ENCODE measurements at places on chromosomes 4 and X.
A peak's percentile ranks its signal among the peaks of the same experiment; 100 is the strongest.

- no peak for DNase-seq
These were observed 1203.3 kb upstream of the IGFBP7 start for GRCh38 chr4:58313444-58313843.

DNA sequence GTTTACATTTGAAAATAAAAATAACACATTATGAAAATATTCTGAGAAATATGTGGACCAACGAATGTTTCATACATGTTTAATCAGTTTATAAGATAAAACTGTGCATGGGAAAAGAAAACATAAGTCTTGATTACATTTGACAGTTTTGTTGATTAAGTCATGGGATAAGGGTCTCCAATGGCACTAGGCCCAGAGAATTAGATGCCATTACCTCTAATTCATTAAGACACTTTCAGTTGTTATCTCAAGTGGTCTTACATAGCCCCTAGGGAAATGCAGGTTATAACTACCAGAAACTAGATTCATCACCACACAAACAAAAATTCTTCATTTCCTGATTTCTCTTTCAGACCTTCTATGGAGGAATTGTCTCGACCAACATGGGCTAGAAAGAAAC lies 300.8 kb downstream of the PCDH7 start:
- DNase-seq: no peak

DNA sequence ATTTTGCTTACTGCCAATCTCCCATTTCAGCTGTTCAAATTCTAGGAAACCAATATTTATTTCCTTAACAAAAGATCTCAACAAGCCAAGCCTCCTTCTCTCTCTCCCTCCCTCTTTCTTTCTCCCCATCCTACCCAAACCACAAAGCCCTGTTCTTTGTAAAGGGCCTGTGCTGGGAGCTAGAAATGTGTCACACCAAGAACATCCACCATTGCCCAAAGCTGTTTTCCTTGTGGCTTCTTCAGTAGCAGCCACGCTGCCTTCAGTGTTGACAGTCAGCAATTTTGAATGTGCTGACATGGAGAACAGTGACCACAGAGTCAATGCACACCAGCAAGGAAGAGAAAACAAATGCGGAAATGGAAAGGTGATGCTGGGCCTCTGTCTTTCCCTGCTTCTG lies 203.0 kb downstream of the MAML3 start:
- DNase-seq: no peak

- DNase-seq: no peak
These were observed 193.8 kb downstream of the BCOR start for GRCh38 chrX:39903937-39904336.

DNA sequence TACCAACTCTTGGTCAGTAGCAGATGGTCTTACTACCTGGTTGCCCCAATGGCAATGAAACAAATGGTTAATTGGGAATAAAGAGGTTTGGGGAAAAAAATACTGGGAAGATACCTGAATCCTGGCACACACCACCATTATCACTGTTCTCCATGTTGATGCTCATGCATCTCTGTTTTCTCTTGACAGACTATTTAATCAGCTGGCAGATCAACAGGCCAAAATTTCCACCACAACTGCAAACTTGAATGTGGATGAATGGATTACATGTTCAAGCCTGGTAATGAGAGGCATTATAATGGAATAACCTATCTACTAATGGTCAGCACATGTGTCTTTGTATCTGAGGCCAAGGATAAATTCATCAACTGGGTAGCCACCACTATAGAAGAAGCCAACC lies 45.7 kb downstream of the ZNF721 start:
- no peak for DNase-seq

DNA sequence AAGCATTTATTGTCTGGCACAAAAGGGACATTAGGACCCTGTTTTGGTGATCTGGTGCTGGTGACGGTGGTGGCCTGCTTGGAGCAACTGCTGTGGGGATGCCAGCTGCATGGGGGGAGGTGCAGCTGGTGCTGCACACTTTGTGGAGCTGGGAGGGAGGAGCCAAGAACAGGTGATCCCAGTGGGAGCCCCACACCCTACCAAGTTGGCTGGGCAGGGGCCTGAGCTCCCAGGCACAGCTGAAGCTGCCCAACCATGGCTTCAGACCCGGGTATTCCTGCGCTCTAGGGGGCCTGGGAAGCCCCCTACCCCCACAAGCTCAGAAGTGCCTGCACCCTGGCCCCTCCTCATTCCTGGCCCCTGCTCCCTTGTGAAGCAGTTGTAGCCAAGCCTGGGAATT lies 1512.5 kb downstream of the TECRL start:
- no peak for DNase-seq

DNA sequence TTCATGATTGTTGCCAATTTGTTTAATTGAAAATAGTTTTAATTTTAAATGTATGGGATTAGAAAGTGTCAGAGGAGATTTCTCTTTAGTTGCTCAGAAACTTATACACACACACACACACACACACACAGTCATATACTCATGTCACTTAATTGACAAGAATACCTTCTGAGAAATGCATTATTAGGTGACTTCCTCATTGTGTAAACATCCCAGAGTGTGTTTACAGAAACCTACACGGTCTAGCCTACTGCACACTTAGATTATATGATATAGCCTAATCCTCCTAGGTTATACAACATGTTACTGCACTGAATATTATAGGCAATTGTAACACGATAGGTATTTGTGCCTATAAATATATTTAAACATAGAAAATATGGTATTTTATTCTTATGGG lies 1327.4 kb downstream of the FSTL5 start:
- no peak for DNase-seq

- no peak for DNase-seq
These were observed 559.6 kb upstream of the AMOT start for GRCh38 chrX:113400193-113400704.

- DNase-seq: no peak
These were observed 1.4 kb upstream of the KIAA0232 start for GRCh38 chr4:6781113-6781512.

GRCh38 chr4:6673660-6674499 lies 19.8 kb upstream of the S100P start:
- peak; percentile 94 for DNase-seq

DNA sequence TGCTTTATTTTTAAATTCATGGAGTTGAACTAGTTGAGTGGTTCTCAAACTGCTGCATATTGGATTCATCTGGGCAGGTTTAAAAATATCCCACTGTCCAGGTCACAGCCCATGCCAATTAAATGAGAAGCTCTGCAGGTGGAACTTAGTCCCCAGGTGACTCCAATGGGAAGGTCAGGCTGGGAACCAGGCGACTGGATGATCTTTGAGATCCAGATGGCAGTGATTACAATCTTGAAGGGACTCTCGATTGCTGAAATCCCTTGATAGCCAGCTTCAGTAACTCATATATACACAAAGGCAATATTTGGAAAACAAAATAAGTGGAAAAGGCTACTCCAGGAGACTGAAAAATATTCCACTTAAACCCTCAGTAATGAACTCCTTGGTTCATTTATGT lies 8.1 kb downstream of the ADH1A start:
- no peak for DNase-seq

DNA sequence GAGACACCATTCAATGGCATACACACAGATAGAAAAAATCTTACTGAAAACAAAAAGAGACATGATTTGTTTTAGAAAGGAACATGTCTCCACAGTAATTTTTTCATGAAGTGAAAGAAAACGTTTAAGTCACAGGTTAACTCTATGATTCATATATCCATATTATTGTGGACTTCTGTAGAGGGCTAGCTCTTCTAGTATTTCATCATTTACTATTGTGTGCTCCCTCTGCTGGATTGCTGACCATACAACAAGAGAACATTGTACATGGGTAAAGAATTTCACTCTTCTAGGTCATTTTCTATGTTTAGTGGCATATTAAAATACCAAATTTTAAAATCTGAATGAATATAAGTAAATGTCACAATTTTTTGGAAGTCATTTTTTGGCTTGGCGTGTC lies 91.8 kb upstream of the POU3F4 start:
- DNase-seq: no peak

Measured in anterior cingulate cortex (tissue), 58 donors.